ENCODE measurements at places on chromosomes 5 and 9. TPM values are rescaled to one million over a fixed set of nuclear protein-coding genes. Genes with fewer than 3 reads are reported as not detected.

The FCHO2 gene
- 57.9 TPM for total RNA-seq

The RNF183 gene
- not detected for total RNA-seq

The BHMT gene
- not detected for total RNA-seq

The CDH9 gene
- not detected for total RNA-seq

The GNA14 gene
- 4.3 TPM for total RNA-seq

The LCN9 gene
- not detected for total RNA-seq

The IL13 gene
- not detected for total RNA-seq

The TRAPPC13 gene
- total RNA-seq, result 20.2 TPM

The PCA3 gene
- total RNA-seq, result 0.16 TPM

The PCDHA8 gene
- total RNA-seq, result not detected

The SOWAHA gene
- total RNA-seq, result not detected

The C8G gene
- 1.2 TPM for total RNA-seq

The BTNL8 gene
- 0.47 TPM for total RNA-seq

The TLR4 gene
- total RNA-seq, result 62.1 TPM

The LHX3 gene
- not detected for total RNA-seq

The MARCOL gene
- not detected for total RNA-seq

The ECSCR gene
- 48.9 TPM for total RNA-seq

The FBXW11 gene
- 56.8 TPM for total RNA-seq

The PCDHGA6 gene
- 2.9 TPM for total RNA-seq

The SLC6A18 gene
- total RNA-seq, result not detected

The MAP3K1 gene
- 30.2 TPM for total RNA-seq

The SCGB3A2 gene
- 108 TPM for total RNA-seq

The PCDHA3 gene
- 0.50 TPM for total RNA-seq

The SH3RF2 gene
- 11.7 TPM for total RNA-seq

The ANKRD18B gene
- total RNA-seq, result 1.3 TPM

The MAMDC4 gene
- total RNA-seq, result 14.7 TPM

The PRLR gene
- total RNA-seq, result 0.84 TPM

The PTBP3 gene
- total RNA-seq, result 97.0 TPM

The ABCA2 gene
- 34.5 TPM for total RNA-seq

The NUTM2G gene
- total RNA-seq, result not detected

The ENTREP1 gene
- total RNA-seq, result 16.8 TPM

The TBC1D2 gene
- total RNA-seq, result 107 TPM

The LCN2 gene
- total RNA-seq, result 37.7 TPM

The SLC25A2 gene
- total RNA-seq, result 0.76 TPM

The NDUFA8 gene
- 42.9 TPM for total RNA-seq

The TMEM215 gene
- not detected for total RNA-seq

The PURA gene
- total RNA-seq, result 25.0 TPM

The CRHBP gene
- total RNA-seq, result not detected

The PAEP gene
- not detected for total RNA-seq

The IL3 gene
- total RNA-seq, result not detected

The CDO1 gene
- total RNA-seq, result 5.8 TPM

The RIOK2 gene
- 19.2 TPM for total RNA-seq

The SPATA24 gene
- 4.3 TPM for total RNA-seq

The PNPLA7 gene
- 2.9 TPM for total RNA-seq

The AIF1L gene
- 21.1 TPM for total RNA-seq

The SOHLH1 gene
- not detected for total RNA-seq

The BNC2 gene
- 16.4 TPM for total RNA-seq

The IFNA2 gene
- total RNA-seq, result not detected

The PCDH12 gene
- 15.6 TPM for total RNA-seq

The ENC1 gene
- total RNA-seq, result 51.3 TPM

Data from left lung (tissue), 14 donors.